Epithelial cell of proximal tubule (primary cell): ENCODE measurements at places on chromosomes 12 and 14. TPM values are rescaled to one million over a fixed set of nuclear protein-coding genes. Genes with fewer than 3 reads are reported as not detected.

Gene TSPAN9
- total RNA-seq, result 20.5 and 21.6 TPM in 2 replicates

Gene SUOX
- 12.9 and 15.7 TPM in 2 replicates for total RNA-seq

GRCh38 chr12:48351022-48351708, 446 bp upstream of the ZNF641 start:
- peak; percentile 49 for DNase-seq

DNA sequence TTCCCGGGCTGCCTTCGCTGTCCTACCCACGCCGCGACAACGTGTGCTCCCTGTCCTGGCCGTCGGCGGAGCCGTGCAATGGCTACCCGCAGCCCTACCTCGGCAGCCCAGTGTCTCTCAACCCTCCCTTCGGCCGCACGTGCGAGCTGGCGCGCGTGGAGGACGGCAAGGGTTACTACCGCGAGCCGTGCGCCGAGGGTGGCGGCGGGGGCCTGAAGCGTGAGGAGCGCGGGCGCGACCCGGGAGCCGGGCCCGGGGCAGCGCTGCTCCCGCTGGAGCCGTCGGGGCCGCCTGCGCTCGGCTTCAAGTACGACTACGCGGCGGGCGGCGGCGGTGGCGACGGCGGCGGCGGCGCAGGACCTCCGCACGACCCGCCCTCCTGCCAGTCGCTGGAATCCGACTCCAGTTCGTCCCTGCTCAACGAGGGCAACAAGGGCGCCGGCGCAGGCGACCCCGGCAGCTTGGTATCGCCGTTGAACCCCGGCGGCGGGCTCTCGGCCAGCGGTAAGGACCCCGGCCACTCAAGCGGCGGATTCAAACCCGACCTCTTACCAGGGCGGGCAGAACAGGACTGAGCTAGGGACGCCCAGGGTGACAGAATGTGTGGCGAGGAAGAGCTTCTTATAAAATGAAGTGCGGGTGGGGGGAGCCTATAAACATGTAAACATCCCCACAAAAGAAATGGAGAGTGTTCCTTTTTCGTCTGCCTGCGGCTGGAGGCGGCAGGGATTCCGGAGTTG, 503 bp downstream of the HOXC12 start:
- no peak for DNase-seq

GRCh38 chr14:43522901-43523300, 984.2 kb downstream of the FSCB start:
- no peak for DNase-seq

DNA sequence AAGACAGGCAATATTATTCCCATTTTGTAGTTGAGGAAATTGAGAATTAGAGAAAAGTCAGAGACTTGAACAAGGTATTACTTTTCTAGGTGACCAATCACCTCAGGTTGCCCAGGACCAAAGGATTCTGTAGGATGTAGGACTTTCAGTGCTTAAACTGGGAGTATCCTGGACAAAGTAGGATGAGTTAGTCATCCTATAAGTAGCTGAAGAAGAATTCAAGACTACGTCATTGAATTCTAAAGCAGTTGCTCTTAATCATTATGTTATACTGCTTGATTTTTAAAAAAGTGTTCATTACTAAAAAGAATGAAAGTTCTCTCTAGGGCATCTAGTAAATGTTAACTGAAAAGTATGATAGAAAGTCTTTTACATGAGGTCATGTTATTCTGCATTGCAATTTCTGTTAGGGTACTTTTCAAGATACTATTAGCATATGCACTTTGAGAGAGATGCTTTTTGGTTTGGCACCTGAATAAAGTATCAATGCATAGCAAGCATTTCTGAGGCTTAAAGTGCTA, 101.7 kb downstream of the RTN1 start:
- DNase-seq, result no peak

- DNase-seq, result no peak
Measured at GRCh38 chr14:23432946-23433345, 2.5 kb downstream of the MYH7 start.

- no peak for DNase-seq
Measured at GRCh38 chr12:15520083-15520482, 197.8 kb downstream of the PTPRO start.

DNA sequence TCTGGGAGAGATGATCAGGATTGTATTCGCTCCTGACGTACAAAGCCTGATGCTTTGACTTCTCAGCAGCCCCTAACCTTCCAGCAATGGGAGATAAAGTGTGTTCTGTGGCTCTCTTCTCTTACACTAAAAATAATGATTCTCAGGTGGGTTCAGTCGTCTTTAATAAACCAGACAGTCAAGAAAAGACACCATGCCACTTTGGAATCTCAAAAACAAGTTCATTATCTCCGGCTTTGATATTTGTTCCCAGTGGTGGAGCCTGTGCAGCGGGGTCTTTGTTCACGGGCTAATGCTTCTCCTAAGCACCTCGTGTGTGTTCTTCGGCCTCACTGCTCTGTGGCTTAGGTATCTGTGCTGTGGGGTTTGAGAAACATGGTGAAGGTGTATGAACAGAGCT, 1.6 kb downstream of the ACVR1B start:
- DNase-seq, result no peak
